ENCODE measurements at places on chromosomes 5 and 9.
A peak's percentile ranks its signal among the peaks of the same experiment; 100 is the strongest.

GRCh38 chr5:149990518-149991376 lies 9.7 kb downstream of the TIGD6 start:
- peak; percentile 81 for DNase-seq

GRCh38 chr9:120398286-120398685 lies 181.7 kb downstream of the CDK5RAP2 start:
- no peak for DNase-seq

GRCh38 chr9:96251451-96251850 lies 50.5 kb downstream of the HSD17B3 start:
- DNase-seq = peak; percentile 49

DNA sequence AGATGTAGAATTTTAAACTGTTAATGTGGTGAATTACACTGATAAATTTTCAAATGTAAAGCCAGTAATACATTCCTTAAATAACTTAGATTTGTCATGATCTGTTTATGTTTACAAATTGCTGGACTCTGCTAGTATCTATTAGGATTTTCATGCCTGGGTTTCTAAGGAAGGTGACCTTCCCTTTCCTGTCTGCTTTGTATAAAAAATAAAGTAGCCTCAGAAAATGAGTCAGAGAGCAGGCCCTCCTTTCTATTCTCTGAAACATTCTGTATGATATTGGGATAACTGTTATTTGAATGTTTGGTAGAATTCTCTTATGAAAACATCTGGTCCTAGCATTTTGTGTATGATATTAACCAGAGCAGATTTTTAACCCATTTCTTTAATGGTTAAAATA lies 255.3 kb downstream of the SYK start:
- DNase-seq = peak; percentile 79

GRCh38 chr5:125343015-125343414 lies 596.6 kb upstream of the ZNF608 start:
- DNase-seq = no peak

DNA sequence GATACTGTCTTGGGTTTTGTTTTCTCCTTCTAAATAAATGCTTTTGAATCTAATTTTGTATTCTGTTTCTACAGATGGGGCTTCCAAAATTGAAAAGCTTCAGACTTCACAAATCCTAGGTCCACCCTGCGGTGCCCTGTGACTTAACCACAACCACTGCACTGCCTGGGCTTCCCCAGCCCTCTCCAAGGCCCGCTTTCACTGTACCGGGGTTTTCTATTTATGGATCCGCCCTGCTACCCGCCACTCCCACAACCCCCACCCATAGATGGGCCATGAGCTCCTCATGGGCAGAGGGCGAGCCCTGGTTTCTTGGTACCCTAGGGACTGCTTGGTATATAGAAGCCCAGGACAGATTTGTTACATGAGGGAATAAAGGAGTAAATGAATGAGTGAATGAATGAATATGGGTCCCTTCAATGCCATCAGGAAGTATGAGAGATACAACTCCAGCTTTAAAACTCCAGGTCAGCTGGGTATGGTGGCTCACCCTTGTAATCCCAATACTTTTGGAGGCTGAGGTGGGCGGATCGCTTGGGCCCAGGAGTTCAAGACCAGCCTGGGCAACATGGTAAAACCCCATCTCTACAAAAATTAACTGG lies 39.8 kb upstream of the NEK6 start:
- no peak for DNase-seq

DNA sequence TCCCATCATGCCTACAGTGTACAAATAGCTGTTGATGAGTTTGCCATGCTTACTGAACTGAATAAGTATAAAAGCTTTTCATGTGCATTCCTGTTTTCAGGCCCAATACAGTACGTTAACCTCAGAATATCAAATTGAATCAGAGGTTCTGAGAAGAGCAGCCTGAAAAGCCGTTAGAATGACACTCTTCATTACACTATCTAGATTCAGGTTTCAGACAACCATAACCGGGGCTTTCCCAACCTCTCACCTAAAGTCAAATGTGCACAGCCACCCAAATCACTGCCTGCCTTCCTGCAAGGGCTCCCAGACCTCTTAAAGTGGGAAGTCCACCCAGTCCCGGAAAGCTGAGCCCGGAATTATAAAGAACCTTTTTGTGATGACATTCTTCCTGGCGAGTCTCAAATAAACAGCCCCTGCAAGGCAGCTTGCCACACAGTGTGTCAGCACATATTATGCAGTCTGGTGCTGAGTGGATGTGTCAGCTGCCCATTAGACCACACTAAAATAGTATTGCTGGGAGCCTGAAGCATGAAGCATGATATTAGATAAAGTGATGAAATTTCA lies 245.8 kb downstream of the TLE4 start:
- DNase-seq = no peak

DNA sequence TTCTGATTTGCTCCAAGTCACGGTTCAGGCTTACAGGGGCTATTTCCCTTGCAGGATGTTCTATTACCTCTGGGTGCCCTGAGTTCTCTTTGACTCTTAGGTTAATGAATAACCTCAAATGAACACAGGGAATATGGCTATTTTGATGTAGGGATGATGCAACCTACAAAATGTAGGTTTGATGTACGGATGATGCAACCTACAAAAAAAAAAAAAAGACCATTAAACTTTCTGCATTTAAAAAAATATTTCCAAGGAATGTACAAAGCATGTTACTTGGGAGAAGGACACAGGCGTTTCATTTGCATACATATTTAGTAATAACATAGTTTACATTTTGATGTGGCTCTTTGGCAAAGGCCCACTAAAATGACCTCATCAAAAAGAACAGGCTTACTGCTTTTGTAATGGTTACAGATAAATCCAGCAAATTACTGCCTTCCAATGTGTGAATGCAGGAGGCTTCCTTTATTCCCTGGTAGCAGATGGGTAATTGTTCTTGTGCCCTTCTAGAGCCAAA lies 36.3 kb downstream of the ZNF474 start:
- peak; percentile 46 for DNase-seq

- peak; percentile 33 for DNase-seq
Observed at GRCh38 chr5:6759401-6759800, 46.2 kb downstream of the TENT4A start.

DNA sequence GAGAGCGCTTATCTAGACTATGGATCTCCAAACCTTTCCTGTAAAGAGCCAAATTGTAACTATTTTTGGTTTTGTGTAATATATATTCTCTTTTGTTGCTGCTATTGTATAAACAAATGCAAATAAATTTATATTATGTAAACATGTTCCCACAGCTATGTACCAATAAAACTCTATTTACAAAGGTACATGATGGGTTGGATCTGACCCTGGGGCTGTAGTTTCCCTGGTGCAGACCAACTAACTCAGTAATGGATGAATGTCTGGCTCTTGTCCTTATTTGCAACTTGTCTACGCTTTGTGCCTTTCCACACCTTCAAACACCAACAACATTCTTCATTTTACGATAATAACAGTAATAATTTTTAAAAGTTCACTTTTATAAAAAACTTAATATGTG lies 27.5 kb upstream of the SPINK14 start:
- no peak for DNase-seq

DNA sequence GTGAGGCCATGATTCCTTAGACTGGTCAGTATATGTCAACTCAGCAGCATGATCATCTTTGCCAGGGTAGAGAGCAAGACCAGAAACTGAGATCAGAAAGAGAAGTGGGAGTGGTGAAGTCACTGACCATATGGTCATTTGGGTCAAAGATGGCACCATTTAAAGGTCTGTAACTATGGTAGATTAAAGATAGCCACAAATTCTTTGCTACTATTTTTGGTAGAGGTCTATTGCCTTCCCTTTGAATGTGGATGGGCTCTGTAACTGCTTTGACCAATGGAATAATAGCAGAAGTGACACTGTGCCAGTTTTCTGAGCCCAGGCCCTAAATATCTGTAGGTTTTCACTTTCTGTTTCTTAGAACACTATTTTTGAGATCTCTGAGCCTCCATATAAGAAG lies 117.6 kb downstream of the PCSK1 start:
- DNase-seq = no peak

GRCh38 chr5:177015156-177015555 lies 7.3 kb upstream of the ZNF346 start:
- no peak for DNase-seq

GRCh38 chr9:83701769-83702168 lies 6.0 kb downstream of the UBQLN1 start:
- peak; percentile 82 for DNase-seq
